CD4-positive, alpha-beta T cell treated with Interleukin-6 at 100 ng/mL for 8 hours (primary cell): ENCODE measurements at places on chromosomes 16 and 17.

GRCh38 chr17:49969134-49969759 lies at the start of gene DLX4:
DLX4 (plus strand) TSS chr17:49969190; CDS start chr17:49969469, 279 bp downstream.
- no peak for DNase-seq

GRCh38 chr16:79282806-79283205 lies 317.7 kb downstream of the MAF start:
- DNase-seq = no peak

GRCh38 chr16:86442703-86443102 lies 67.6 kb upstream of the FOXF1 start:
- no peak for DNase-seq

DNA sequence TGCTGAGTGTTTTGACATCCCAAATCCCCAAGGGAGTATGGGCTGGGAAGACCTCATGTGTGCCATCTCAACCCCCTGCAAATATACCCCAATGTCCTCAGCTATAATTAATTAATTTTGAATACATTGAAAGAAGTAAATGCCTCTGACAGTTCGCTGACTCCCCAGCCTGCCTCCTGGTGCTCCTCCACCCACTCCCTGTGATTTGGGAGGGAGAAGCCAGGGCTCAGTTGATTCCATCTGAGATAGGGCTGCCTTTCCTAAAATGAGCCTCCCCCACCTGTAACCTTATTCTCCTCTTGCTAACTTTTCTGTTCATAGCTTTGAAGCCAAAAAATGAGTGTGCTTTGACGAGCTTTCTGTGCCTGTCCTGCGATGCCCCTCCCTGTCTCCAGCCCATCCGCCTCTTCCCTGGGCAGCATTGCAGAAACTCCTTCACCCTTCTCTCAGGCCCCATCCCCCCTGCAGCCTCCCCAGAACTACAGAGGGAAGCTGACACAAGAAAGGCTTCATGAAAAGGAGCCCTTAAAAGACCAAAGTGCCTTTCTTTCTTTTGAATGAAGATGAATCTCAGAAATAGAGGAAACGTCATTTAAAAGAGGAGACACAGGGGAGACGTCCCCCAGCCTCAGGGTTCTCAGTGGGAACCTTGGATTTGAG lies 70.3 kb downstream of the HLF start:
- no peak for DNase-seq

DNA sequence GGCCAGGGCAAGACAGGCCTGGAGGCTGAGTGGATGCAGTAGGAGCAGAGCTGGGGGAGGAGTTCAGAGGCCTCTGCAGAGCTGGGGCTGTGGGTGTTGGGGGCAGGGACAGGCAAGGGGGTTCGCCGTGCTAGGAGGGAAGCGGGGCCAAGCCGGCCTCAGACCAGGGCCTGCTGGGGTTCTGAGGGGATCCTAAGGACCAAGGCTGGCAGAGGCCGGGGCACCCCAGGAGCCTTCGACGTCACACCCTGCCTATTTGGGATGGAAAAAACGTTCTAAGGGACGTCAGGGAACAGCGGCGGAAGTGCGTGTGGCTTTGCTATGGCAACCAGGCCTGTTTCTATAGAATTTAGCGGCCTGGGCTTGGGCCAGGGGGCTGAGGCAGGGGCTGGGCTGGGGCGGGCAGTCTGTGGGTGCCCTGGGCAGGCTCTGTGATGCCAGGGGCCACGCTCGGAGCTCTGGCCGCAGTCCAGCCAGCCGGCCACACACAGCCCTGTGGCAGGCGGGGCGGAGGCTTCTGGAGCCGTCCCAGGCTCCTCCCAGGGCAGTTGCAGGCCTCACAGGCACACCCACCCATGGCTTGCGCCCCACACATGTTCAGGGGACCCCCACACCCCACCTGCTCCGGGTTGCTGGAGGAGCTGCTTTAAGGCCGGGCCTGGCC lies 3.7 kb downstream of the TRAF7 start:
- no peak for DNase-seq

GRCh38 chr17:7393613-7394451 lies 493 bp downstream of the PLSCR3 start:
- DNase-seq = peak; percentile 59

DNA sequence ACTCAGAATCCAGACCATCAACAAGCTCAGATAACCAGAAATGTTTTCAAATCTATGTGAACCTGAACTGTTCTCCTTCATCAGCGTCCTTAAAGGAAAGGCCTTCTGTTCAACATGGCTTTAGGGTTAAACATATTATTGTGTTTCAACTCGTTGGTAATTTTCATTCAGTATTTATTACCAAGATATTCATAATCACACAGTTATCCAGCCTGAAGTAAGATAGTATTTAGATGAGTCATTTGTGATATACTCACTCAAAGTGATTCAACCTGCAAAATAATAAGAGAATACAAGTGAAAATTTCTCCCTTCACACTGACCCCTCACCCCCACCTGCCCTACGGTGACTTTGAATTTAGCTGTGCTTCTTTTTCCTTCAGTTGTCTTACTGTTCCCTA lies 3.0 kb downstream of the CYLD start:
- no peak for DNase-seq

DNA sequence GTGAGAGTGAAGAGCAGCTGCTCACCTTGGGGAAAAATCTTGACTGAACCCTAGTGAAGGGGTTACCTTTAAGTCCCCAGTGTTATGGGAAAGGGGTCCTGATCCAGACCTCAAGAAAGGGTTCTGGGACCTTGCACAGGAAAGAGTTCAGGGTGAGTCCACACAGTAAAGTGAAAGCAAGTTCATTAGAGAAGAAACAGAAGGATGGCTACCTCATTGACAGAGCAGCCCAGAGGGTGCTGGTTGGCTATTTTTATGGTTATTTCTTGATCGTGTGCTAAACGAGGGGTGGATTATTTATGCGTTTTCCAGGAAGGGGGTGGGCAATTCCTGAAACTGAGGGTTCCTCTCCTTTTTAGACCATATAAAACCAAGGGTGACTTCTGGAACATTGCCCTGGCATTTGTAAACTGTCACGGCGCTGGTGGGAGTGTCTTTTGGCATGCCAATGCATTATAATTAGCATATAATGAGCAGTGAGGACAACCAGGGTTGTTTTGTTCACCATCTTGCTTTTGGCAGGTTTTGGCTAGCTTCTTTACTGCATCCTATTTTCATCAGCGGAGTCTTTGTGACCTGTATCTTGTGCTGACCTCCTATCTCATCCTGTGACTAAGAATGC lies 58.4 kb downstream of the SMPD3 start:
- no peak for DNase-seq

DNA sequence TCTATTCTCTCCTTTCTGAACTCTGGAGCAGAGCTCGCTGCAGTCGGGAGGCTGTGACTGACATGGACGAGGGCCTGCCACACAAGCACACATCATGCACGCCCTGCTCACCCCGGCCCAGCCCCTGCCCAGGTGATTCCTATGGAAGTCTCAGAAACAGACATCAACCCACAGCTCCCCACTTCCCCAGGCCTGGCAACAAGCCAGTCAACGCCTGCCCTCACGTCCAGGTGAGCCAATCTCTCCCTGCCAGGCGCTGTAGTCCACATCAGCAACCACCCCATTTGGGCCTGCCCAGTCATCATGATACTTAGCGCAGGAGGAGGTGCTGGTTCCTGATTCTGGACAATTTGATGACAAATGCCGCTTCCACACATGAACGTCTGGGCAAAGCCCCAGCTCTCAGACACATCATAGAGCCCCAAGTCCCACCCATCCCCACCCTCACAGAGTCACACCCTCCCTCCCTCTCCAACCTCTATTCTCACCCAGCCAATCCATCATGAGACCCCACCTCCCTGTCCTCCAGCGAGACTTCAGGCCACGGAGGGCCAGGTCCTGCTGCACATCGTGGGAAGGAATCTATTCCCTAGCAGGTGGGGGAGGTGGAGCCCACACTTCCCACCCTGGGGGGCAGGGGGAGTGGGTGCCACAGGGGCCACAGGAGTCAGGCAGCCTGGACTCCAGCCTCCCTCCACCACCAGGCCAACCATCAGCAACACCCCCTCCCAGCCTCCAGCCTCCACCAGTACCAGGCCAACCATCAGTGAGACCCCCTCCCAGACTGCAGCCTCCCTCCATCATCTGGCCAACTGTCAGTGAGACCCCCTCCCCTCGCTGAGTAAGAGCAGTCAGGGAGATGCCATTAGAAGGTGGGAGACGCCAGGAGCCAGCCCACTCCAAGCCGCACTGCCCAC lies 33.7 kb upstream of the GSG1L start:
- no peak for DNase-seq

DNA sequence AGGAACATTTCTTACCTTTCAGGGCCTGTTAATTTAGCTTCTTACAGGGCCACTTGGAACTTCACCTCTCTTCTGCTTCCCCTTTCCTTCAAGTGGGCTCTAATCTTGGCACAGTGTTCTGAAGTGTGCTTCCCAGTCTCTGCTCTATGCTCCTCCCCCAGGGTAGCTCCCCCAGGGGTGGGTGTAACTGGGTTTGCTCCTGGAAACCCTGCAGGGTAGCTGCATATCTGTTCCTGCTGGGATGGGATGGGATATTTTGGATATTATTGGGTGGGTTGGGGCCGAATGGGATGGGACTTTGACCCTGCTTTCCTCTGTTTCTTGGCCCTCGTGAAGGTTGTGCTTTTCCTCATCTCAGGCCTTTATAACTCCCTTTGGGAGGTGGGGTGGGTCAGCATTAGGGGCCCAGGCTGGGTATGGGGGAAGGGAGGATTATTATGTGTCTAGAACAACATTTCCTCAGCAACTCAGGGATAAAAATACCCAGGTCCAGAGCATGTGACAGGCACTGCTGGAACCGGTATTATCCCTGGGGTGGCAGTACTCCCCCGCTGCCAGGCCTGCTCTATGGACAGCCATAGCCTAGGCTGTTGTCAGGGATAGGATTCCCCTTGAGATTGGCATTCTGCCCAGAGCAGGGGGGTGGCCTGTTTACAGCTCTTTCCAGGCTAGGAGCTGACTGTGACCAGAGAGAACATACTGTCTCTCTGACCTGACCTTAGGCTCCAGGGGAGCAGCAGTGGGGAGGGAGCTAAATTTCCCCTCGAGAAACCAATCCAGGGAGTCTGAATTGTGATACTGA lies 5.0 kb downstream of the NFE2L1 start:
- DNase-seq = no peak

DNA sequence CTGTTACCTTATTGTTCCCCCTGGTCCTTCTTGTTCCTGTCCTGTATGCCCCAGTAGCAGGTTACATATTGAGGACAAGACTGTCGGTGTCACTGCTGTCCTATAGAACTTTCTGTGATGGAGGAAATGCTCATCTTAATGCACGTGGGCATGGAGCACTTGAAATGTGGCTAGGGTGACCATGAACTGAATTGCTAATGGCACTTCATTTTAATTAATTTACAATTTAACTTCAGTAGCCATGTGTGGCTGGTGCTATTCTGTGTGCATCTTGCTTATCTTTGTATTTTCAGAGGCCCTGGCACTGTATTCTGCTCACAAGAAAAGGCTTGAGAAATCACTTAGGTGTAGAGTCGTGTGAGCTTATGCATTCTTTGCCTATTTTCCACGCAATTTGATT lies 125.2 kb downstream of the MSI2 start:
- no peak for DNase-seq

DNA sequence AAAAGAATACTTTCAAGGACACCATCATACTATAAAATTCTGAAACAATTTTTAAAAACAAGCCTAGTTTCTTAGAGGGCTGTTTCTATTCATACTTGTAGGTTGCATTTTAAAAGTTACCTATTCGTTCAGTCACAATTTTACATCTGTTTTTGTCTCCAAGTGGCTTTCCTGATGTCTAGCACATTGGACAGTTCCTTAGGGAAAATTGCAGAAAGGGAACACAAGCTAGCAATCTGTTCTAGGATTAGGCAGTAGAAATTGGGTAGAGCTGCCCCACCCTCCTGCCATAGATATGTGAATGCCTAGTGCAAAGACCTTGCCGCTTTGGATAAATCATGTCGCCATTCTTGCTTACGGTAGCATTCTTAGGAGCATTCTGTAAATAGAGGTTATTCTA lies 358.9 kb downstream of the RBFOX1 start:
- DNase-seq = no peak

GRCh38 chr17:66531851-66532295 lies 229.5 kb downstream of the PRKCA start:
- no peak for DNase-seq
